ENCODE measurements at places on chromosomes 2 and 18.

DNA sequence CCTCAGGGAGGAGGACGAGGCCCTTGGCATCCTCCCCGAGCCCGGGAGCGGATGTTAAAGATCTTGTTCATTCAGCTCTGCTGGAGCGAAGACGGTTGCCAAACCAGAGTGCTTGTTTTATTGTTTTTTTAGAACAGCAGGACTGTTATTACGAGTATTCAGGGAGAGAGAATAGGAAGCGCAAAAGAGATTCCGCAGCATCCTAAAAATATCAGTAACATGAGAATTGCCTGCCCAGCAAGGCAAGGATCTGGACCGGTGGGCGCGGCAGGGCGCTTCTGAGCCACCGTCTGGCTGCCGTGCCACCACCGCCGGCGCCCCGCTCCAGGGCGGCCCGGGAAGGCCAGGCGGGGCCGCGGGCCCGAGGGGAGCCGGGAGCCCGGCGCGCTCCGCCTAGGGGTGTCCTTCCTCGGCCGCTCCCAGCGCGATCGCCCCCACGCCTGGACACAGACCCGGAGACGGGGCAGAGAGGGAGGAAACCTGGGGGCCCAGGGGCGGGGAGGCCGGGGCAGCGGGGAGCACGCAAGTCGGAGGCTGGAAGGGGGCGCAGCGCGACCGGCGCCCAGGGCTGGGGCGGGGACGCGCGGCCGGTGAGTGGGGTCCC is 843 bp downstream of the CYS1 start:
- DNase-seq, result peak; percentile 87

DNA sequence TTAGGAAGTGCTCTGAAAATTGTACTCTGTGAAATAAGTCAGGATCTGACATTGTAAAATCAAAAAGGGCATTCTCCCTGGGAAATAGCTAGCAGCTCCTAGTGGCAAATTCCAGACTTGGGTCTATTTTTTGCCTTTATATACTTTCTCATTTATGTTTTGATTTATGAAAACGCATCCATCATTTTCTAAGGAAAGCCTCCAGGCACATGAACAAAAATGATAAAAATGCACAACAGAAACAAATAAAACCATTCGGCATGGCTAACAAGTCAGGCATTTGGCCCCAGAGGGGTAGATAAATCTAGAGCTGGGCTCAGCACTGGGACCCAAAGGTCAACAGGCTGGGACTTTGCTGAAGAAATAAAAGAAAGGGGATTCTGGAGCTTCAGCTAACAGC is 167.0 kb downstream of the BCL11A start:
- no peak for DNase-seq

DNA sequence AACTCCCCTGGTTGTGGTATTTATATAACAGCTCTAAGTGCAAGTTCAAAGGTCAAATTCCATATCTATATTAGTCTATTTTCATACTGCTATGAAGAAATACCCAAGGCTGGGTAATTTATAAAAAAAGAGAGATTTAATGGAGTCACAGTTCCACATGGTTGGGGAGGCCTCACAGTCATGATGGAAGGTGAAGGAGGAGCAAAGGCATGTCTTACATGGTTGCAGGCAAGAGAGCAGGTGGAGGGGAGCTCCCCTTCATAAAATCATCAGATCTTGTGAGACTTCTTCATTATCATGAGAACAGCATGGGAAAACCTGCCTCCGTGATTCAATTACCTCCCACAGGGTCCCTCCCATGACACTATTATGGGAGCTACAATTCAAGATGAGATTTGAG is 179.6 kb upstream of the FBXO11 start:
- no peak for DNase-seq

DNA sequence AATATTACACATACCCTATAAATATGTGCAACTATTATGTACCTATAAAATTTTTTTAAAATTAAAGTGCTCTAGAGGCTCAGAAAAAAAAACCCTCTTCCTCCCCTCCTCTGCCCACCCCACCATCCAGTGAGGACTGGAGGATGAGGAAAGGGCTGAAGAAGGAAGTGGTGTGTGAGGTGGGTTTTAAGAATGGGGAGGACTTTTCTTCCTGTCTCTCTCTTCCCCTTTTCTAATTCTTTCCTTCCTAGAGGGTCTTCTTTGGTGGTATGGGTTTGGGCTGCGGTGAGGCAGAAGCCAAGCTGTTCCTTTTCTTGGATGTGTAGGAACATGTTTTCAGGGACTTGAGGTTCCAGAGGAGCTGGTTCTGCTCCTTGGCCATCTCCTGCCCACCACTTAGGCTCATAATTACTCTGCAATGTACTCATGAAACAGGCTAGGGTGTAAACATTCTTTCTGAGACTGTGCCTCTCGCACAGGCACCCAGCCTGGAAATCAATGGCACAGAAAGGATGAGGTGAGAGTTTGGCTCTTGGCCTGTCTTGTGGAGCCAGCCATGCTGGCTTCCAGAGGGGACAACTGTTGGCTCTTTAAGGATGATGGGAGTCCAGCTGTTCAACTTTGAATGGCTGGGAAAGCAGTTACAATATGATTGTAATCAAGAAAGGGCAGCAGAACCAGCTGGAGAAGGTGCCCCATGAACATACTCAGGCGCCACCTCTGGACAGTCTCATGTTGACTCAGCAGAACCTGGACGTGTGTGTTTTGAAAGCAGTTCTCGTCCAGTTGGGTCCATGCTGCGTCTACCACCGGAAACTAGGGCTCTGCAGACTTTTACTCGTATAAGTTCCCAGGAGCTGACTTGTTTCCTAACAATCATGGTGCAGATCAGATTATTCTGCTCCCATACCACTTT is 38.3 kb downstream of the IL1RL2 start:
- DNase-seq, result no peak

- no peak for DNase-seq
These were observed 11.6 kb downstream of the TRIB2 start for GRCh38 chr2:12728221-12728777.

GRCh38 chr2:30981096-30981495 is 157.1 kb downstream of the GALNT14 start:
- no peak for DNase-seq

- DNase-seq, result no peak
These were observed 43.9 kb downstream of the CROCC2 start for GRCh38 chr2:240949791-240950705.

DNA sequence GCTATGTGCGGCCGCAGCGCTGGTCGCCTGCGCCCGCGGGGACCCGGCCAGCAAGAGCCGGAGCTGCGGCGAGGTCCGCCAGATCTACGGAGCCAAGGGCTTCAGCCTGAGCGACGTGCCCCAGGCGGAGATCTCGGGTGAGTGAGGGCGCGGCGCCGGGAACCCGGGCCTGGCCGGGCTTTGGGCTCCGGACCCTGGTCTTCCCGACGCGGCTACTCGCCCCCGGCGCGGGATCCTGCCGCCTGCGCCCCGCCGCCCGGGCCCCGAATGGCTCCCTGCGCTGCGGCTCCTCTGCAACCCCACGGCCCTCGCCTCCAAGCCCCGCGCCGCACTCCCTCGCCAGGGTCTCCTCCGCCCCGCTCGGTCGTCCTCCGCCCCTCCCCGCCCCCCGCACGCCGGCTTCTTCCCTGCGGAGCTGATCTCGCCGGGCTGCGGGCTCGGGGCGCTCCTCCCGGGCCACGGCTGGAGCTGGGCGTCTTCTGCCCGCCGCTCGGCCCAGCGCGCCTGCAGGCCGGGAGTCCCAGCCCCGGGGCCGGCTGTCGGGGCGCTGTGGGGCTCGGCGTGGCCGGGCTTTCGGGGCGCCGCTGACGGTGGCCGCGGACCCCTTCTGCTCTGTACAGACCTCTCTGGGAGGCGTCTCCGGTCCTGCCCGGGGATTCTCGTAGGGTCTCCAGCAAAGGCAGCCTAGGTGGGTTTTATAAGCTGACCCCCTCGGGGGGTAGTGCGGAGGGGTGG is 652 bp downstream of the GPC1 start:
- no peak for DNase-seq

- no peak for DNase-seq
These were observed 1671.8 kb upstream of the SLC39A10 start for GRCh38 chr2:193985272-193985671.

- DNase-seq, result no peak
These were observed 147.6 kb downstream of the HDAC4 start for GRCh38 chr2:239253264-239253663.

GRCh38 chr18:6929370-6930102 is 188.1 kb downstream of the LAMA1 start:
- DNase-seq, result no peak

DNA sequence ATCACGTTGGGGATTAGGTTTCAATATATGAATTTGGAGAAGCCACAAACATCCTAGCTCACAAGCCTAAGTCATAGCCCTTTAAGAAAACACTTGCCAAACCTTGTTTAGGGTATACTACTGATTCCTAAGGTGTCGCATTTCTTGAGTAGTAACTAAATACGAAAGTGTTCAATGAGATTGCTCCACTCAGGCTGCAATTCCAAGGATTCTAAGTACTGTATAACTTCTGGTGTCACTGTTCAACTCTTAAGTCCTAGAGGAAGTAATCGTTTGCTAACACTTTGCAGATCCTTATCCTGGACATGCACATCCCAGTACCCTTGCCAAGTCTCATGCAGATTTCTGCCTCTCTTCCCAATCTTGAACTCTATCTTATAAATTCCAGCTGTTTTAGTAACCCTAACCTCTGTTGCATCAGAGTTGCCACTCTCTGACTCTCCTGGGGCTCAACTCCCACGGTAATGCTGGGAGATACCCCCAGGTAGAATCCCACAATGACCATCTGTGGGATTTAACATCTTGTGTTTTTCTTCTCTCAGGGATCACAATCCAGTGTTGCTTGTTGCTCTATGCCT is 122.4 kb downstream of the HIBCH start:
- DNase-seq, result no peak

DNA sequence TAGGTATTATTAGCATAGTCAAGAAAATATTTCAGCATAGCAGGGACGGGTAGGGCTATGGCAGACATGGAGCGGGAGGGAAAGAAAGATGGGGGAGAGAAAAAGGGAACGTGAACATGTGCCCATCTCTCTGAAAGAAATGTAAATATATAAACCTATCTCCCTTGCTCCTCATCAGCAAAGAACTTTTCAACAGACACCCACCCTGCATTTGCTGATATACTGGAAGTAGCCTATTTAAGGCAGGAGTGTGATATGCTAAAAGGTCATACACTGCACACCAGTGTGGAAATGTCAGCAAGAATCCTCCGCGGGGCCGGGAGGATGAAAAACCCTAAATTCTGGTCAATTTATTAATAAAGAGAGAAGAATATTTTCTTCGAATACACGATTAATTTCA is 1.7 kb downstream of the MBOAT2 start:
- no peak for DNase-seq

DNA sequence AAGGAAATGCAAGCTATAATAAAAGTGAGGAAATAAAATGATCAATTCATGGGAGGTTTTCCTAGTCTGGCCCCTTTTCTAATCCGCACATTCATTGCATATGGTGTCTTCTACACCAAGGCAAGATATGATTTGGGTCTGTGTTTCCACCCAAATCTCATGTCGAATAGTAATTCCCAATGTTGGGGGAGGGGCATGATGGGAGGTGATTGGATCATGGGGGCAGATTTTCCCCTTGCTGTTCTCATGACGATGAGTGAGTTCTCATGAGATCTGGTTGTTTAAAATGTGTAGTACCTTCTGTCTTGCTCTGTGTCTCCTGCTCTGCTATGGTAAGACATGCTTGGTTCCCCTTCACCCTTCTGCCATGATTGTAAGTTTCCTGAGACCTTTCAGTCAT is 315.4 kb downstream of the CYRIA start:
- DNase-seq, result no peak

- DNase-seq, result no peak
These were observed 213.6 kb downstream of the GLI2 start for GRCh38 chr2:120949027-120949956.

GRCh38 chr2:177165721-177166711 is 46.6 kb upstream of the HNRNPA3 start:
- no peak for DNase-seq

DNA sequence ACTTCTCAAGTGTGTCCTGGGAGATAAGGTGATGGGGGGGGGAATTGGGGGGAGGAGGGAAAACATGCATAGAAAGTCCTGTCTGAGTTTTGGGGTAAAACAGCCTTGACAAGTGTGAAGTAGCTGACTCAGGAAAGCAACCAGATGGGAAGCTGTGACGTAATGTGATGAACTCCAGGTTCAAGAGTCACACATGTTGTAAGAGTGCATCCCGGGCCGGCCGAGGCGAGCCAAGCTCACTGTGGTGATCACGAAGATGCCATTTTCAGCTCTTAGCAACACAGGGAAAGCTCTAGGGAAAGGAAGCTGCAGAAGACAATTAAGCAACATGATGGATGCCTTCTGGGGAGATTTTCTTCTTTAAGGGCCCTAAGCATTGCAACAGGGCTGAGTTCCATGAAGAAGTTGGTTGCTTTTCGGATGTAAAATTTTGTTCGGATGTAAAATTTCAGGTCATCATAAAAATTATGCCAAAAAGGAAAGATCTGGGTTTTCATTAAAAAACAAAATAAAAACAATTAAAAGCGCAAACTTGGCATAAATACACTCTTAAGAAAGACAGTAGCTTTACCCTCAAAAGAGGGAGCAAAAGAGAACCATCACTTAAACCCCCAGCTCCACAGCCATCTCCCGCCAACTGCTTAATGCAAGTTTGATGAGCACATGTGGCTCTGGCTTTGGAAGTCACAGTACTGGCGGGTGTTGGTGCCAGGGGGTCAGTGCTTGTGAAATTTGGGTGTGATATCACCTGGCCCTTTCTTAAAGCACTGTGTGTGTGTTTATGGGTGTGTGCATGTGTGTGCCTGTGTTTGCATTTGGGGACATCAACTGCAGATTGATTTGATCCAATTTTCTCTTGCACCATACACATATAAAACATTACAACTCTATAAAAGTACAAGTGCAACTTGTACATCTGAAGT is 19.1 kb downstream of the SERTAD2 start:
- DNase-seq, result no peak

- no peak for DNase-seq
These were observed 16.8 kb downstream of the GULP1 start for GRCh38 chr2:188308483-188308882.

GRCh38 chr18:6251084-6251483 is 163.6 kb downstream of the L3MBTL4 start:
- DNase-seq, result no peak
